ENCODE measurements at places on chromosomes 4 and X. TPM values are rescaled to one million over a fixed set of nuclear protein-coding genes. Genes with fewer than 3 reads are reported as not detected.

SAGE1 gene
- not detected for polyA plus RNA-seq

GRCh38 chr4:186392017-186392416 is 126.0 kb downstream of the F11 start:
- no peaks in the 10 kb centered on the region for H3K36me3 ChIP-seq
- no peak overlapping the region for H3K27ac ChIP-seq
- no peaks in the 10 kb centered on the region for H3K4me1 ChIP-seq
- H3K27me3 ChIP-seq: no peaks in the 10 kb centered on the region

TRMT2B gene
- 13.8 TPM for polyA plus RNA-seq

- peaks cover 8% of the 10 kb centered on the region for H3K4me1 ChIP-seq
- H3K36me3 ChIP-seq: no peaks in the 10 kb centered on the region
- H3K27ac ChIP-seq: peak overlapping the region; percentile 3
- no peaks in the 10 kb centered on the region for H3K27me3 ChIP-seq
- no peak for DNase-seq
- H3K4me3 ChIP-seq: no peak overlapping the region
Observed at GRCh38 chr4:150491132-150492049, 90.6 kb upstream of the MAB21L2 start.

CSAG1 gene
- not detected for polyA plus RNA-seq

LRCH2 gene
- 1.2 TPM for polyA plus RNA-seq

WDR13 gene
- 106 TPM for polyA plus RNA-seq

DNA sequence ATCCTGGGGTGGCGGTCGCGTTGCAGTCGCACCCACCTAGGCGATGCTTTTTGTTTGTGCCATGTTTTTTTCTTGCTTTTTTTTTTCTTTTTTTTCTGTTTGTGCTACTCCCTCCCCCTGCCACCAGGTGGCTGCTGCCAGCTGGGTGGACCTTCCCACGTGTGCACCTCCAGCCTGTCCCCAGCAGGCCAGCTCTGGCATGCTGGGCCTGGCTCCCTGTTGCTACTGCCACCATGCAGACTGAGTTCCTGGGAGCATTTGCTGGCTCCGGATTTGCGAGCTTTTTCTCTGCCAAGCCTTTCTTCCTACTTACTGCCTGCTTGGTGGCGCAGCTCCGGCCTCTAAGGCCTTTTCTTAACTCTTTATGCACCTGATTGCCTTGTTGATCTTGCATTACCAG is 161.2 kb upstream of the WDFY3 start:
- no peaks in the 10 kb centered on the region for H3K4me1 ChIP-seq
- H3K27me3 ChIP-seq: no peaks in the 10 kb centered on the region
- H3K27ac ChIP-seq: no peak overlapping the region
- no peaks in the 10 kb centered on the region for H3K36me3 ChIP-seq
- no peak overlapping the region for H3K4me3 ChIP-seq

PRRG3 gene
- 0.34 TPM for polyA plus RNA-seq

DNA sequence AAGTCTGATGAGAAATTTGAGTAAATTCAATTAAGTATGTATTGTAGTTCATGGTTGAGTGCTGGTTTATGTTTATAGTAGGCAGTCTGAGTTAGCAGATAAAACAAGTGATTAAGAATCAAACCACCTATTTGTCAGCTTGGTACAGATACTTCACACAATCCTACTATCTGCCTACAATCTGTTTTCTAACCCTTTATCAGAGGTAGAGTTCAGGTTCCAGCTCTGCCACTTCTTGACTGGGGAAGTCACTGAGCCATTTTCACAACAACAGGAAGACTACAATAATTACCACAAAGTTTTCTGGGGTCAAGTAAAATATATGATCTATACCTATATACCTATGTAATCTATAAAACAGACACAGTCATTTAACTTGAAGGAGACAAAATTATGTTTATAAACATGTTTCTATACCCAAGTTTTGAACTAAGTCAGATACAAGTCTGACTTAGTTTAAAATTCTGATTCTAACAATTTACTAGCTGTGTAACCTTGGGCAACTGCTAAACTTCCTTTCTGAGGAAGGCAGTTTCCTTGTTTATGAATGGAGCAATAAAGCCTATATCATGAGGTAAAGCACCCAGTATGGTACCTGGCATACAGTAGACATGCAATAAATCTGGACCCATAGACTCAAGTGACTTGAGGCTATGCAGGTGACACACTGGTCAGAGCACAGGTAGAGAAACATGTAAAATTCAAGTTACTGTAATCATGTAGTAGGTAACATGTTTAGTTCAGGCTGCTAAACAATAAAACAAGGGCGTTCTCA is 37.2 kb upstream of the BDH2 start:
- H3K27ac ChIP-seq: no peak overlapping the region
- H3K36me3 ChIP-seq: no peaks in the 10 kb centered on the region
- no peaks in the 10 kb centered on the region for H3K4me1 ChIP-seq
- no peak for DNase-seq
- H3K27me3 ChIP-seq: no peaks in the 10 kb centered on the region

DNA sequence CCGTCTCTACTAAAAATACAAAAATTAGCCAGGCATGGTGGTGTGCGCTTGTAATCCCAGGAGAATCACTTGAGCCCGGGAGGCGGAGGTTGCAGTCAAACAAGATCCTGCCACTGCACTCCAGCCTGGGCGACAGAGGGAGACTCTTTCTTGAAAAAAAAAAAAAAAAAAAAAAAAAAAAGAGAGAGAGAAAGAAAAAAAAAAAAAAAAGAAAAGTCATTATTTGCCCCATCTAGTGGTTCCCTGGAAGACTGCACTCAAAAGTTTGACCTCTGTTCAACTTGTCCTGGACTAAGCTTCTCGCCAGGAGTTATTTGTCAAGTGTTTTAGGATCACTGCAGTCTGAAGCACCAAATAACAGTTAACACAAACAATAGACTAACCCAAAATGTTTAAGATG is 45.3 kb upstream of the KCTD8 start:
- no peaks in the 10 kb centered on the region for H3K4me1 ChIP-seq
- no peak for DNase-seq
- no peak overlapping the region for H3K27ac ChIP-seq

GRCh38 chrX:147899379-147900114 is 12.2 kb upstream of the FMR1 start:
- DNase-seq: no peak
- no peak overlapping the region for H3K4me3 ChIP-seq
- no peak overlapping the region for H3K27ac ChIP-seq

- no peak overlapping the region for H3K27ac ChIP-seq
- no peaks in the 10 kb centered on the region for H3K27me3 ChIP-seq
- DNase-seq: no peak
- no peaks in the 10 kb centered on the region for H3K4me1 ChIP-seq
- H3K4me3 ChIP-seq: no peak overlapping the region
Observed at GRCh38 chrX:63513825-63514568, 162.9 kb upstream of the SPIN4 start.

- H3K27me3 ChIP-seq: no peaks in the 10 kb centered on the region
- no peak for DNase-seq
- H3K27ac ChIP-seq: no peak overlapping the region
- H3K4me1 ChIP-seq: no peaks in the 10 kb centered on the region
Observed at GRCh38 chr4:123305736-123306135, 90.9 kb upstream of the SPRY1 start.

DNA sequence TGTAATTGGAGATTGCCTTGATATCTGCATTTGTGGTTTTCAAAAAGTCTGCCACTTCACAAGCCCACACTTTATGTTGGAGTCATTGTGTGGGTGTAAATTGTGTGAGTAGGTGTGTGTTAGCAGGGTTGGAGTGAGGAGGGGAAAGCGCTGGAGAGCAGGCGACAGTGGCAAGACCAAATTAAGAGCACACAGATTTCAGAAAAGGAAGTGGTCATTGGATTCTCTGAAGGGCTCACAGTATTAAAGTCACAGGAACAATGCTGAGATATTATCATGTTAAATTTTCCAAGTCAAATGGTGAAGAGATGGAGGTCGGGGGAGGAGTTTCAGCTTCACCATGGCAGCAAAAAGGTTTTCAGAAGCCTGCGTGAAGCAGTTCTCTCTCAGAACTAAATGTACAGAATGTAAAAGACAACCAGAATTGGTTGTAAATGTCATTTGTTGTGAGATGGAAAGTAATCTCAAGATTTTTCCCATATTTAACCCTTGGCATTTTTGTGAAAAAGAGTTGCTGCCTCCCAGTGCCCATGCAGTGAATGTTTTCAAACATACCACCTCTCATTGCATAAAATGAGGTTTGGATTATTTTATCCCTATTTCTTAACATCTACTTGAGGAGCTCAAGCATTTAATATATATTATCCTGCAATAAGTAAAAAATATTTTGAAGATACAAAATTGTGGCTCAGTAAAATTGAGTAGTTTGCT is 265.9 kb downstream of the ZNF674 start:
- no peak overlapping the region for H3K27ac ChIP-seq
- H3K4me3 ChIP-seq: no peak overlapping the region
- no peaks in the 10 kb centered on the region for H3K4me1 ChIP-seq
- no peaks in the 10 kb centered on the region for H3K27me3 ChIP-seq
- no peak for DNase-seq

GRCh38 chrX:76253432-76253831 is 80.6 kb downstream of the PBDC1 start:
- no peaks in the 10 kb centered on the region for H3K36me3 ChIP-seq
- no peak overlapping the region for H3K4me3 ChIP-seq
- no peaks in the 10 kb centered on the region for H3K27me3 ChIP-seq
- no peaks in the 10 kb centered on the region for H3K4me1 ChIP-seq
- H3K27ac ChIP-seq: no peak overlapping the region

DNA sequence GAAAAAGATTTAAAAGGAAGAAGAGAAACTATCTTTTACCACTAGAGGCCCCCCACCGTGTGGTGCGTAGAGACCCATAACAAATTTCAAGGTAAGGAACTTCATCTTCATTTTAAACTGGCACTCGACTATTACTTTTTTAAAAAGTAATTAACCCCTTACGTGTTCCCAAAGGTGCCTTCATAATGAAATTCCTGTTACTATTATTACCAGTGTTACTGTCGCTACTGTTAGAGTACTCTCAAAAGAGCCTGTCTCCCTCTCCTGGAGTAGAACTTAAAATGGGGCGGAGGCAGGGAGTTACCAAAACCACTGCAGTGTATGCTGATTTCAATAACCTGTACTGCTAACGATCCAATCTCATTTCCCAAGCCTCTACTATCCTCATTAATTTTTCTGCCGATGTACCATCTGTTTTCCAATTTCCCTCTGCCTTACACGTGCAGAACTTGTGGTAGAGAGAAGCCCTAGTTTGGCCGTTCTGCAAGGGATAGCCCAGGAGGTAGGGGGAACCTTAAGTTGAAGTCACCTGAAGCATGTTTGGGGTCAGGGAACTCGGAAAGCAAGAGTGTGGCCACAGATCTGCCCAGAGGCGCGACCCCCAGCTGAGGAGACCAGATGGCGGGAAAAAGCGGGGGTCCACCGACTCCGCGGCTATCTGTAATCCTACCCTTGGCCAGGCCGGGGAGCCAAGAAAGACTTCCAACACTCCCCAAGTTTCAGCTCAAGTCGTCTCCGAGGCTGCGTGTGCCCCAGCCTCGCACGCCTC is 720 bp upstream of the STK26 start:
- no peaks in the 10 kb centered on the region for H3K27me3 ChIP-seq
- no peaks in the 10 kb centered on the region for H3K4me1 ChIP-seq
- no peak overlapping the region for H3K27ac ChIP-seq
- no peak for DNase-seq

DNA sequence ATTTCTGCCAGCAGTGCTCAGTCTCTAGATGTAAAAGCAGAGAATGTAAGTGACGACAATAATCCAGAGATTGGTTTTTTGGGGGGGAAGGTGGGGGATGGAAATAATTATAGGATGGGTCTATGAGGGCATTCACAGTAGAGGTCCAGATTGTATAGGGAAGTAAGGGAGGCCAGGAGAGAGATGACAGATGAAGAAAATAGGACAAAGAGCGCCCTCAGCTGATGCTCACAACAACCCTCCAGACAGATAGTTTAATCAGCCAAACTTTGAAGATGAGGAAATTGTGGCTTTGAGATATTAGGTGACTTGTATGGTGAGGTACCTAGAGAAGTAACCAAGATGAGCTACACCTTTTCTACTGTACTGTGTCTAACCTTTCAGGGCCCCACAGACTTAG is 137.9 kb downstream of the MAGEB17 start:
- H3K27ac ChIP-seq: no peak overlapping the region
- no peaks in the 10 kb centered on the region for H3K36me3 ChIP-seq
- DNase-seq: no peak
- H3K4me1 ChIP-seq: no peaks in the 10 kb centered on the region
- no peaks in the 10 kb centered on the region for H3K27me3 ChIP-seq
- no peak overlapping the region for H3K4me3 ChIP-seq

GRCh38 chr4:33837043-33837838 is 2407.1 kb downstream of the ARAP2 start:
- DNase-seq: no peak
- H3K4me1 ChIP-seq: no peaks in the 10 kb centered on the region
- H3K36me3 ChIP-seq: no peaks in the 10 kb centered on the region

- no peak overlapping the region for H3K27ac ChIP-seq
- peaks cover 7% of the 10 kb centered on the region for H3K36me3 ChIP-seq
- no peaks in the 10 kb centered on the region for H3K4me1 ChIP-seq
Observed at GRCh38 chr4:127829014-127829413, 46.9 kb downstream of the HSPA4L start.

DNA sequence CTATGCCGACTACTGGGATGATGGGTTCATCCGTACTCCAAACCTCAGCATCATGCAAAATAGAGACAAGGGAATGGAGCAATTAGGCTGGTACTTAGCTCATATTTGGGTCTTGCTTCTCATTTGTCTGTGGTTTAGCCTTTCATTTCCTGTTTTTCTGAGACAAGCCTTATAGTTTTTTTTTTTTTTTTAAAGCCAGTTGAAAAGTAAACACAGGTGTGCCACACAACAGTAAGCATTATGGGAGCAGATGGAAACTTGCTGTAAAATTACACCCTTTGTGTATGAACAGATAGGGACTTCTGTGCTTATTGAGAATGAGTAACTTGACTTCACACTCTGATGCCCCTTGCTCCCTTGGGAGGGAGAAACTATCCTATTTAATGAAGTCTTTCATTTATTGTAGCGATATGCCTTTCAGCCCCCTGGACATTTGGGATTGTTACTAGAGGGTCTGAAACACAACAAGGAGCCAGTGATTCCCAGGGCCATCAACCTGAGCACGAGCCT is 13.7 kb downstream of the RASSF6 start:
- no peaks in the 10 kb centered on the region for H3K36me3 ChIP-seq
- peak overlapping the region; percentile 11 for H3K27ac ChIP-seq
- no peak overlapping the region for H3K4me3 ChIP-seq
- no peak for DNase-seq
- no peaks in the 10 kb centered on the region for H3K27me3 ChIP-seq
- peaks cover 46% of the 10 kb centered on the region for H3K4me1 ChIP-seq

- H3K36me3 ChIP-seq: no peaks in the 10 kb centered on the region
- H3K4me3 ChIP-seq: peak within 1 kb of the TSS; percentile 45
- H3K27ac ChIP-seq: peak within 1 kb of the TSS; percentile 90
- no peaks in the 10 kb centered on the region for H3K27me3 ChIP-seq
- peaks cover 5% of the 10 kb centered on the region for H3K4me1 ChIP-seq
- DNase-seq: no peak
Observed at GRCh38 chrX:49162620-49163019, at the start of gene MAGIX. TSS of gene MAGIX (plus strand) at chrX:49162758. CDS start at chrX:49162890, 132 bp downstream.

GRCh38 chr4:137866671-137867070 is 334.4 kb upstream of the PCDH18 start:
- H3K27me3 ChIP-seq: no peaks in the 10 kb centered on the region
- no peak overlapping the region for H3K4me3 ChIP-seq
- no peak for DNase-seq
